NCI-H187 (cell line): ENCODE measurements at places on chromosomes 2 and 18.

GRCh38 chr2:86054535-86055082, 51.1 kb downstream of the POLR1A start:
- no peak for DNase-seq

- DNase-seq, result no peak
These were observed 150.9 kb upstream of the KCNH7 start for GRCh38 chr2:162989507-162989906.

DNA sequence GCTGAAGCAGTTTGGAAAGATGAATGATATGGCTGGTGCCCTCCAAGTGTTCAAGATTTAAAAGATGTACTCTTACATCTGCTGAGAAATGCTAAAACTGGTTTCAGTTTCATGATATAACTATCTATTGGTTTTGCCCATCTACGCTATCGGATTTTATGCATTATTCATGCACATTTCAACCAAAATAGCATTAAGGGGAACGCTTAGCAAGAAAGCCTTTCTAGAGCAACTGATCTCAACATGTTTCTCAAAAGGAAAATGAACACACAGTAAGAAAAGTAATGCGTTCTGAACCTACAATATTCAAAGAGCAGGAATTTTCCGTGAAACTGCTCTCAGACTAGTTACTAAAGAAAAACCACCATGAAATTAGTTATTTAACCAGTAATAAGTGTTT, 93.9 kb downstream of the CABYR start:
- no peak for DNase-seq

DNA sequence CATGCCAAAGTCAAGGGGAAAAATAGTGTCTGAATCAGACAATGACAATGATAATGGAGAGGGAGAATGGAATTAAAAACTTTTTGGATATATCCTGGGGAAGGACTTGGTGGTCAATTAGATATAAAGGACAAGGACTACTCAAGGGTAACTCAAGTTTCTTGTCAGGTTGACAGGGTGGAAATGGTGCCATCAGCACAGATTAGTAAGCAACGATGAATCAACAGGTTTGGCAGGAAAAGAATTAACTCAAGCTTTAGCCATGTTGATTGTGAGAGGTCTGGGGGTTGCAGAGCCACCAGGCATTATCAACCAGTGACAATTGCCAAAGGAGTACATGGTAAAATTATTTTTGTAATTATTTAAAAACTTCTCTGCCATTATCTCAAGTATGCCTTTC, 35.8 kb upstream of the SPATS2L start:
- DNase-seq, result no peak

GRCh38 chr2:192253692-192254091, 59.0 kb upstream of the TMEFF2 start:
- DNase-seq, result no peak

- DNase-seq, result no peak
These were observed 3.7 kb downstream of the ZFP36L2 start for GRCh38 chr2:43222475-43223309.

DNA sequence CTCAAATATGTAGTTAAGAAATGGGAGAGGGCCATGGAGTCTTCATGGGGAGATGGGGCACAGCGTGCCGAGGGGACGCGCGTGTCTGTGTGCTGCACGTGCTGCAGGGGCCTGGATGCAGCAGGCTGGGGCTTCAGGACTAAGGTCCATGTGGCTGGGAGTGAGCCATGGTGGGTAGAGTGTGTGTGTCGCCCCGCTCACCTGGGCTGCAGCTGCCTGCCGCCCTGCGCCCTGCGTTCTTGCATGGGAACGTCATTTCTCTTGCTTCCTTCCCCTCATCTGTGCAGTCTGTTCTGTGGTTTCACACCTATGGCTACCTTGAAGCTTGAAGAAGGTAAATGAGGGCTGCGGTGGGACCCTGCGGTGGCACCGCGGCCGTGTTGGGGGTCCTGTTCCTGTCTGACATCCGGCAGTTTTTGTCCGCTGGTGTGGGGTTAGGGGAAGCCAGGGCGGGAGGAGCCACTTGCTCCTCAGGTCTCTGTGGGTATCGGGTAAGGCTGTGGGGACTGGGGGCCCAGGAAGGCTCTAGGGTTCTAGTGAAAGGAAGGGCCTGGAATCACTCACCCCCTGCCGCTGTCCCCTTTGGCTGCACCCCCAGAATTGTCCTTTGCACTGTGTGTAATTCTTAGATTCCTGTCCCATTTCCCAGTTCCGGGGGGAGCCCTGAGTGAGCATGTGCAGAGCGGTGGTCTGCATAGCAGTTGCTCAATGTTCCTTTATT, 54.1 kb upstream of the HS6ST1 start:
- DNase-seq, result no peak

- no peak for DNase-seq
These were observed 309.5 kb downstream of the KIAA1328 start for GRCh38 chr18:37138456-37138855.

- no peak for DNase-seq
These were observed 45.8 kb upstream of the NFU1 start for GRCh38 chr2:69483024-69483423.

DNA sequence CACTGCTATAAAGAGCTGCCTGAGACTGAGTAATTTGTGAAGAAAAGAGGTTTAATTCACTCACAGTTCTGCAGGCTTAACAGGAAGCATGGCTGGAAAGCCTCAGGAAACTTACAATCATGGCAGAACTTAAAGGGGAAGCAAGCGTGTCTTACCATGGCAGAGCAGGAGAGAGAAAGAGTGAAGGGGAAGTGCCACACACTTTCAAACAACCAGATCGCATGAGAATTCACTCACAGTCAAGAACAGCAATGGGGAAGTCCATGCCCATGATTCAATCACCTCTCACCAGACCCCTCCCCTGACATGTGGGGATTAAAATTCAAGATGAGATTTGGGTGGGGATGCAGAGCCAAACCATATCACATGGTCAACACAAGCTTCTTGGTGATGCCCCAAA, 34.7 kb upstream of the CDK5R2 start:
- no peak for DNase-seq

- DNase-seq, result no peak
These were observed 327.6 kb downstream of the ZNF516 start for GRCh38 chr18:76167410-76167809.

GRCh38 chr2:213476641-213477040, 192.4 kb downstream of the SPAG16 start:
- no peak for DNase-seq

GRCh38 chr2:241315879-241316631, at the start of gene SEPTIN2:
TSS of gene SEPTIN2 (plus strand) at chr2:241315925. CDS start at chr2:241324233, 8,308 bp downstream.
- DNase-seq, result peak; percentile 48

- no peak for DNase-seq
These were observed 120.0 kb upstream of the FHL2 start for GRCh38 chr2:105518897-105519296.

DNA sequence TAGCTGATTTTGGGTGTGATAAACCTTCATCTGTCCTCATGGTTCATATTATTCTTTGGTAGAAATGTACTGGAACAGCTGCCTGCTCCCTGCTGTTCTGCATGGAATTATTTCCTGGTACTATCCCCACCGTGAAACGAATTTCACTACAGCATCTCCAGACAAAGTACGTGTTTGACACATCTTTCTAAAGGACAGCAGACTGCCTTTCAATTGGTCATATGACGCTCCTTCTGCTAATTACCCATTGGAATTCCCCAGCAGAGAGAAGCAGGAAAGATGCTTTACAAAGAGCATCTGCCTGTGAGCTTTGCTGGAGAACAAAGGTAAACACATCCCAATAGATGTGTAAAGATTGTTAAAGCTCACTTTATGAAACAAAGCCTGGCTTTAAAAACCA, 4.4 kb upstream of the RFX8 start:
- no peak for DNase-seq

DNA sequence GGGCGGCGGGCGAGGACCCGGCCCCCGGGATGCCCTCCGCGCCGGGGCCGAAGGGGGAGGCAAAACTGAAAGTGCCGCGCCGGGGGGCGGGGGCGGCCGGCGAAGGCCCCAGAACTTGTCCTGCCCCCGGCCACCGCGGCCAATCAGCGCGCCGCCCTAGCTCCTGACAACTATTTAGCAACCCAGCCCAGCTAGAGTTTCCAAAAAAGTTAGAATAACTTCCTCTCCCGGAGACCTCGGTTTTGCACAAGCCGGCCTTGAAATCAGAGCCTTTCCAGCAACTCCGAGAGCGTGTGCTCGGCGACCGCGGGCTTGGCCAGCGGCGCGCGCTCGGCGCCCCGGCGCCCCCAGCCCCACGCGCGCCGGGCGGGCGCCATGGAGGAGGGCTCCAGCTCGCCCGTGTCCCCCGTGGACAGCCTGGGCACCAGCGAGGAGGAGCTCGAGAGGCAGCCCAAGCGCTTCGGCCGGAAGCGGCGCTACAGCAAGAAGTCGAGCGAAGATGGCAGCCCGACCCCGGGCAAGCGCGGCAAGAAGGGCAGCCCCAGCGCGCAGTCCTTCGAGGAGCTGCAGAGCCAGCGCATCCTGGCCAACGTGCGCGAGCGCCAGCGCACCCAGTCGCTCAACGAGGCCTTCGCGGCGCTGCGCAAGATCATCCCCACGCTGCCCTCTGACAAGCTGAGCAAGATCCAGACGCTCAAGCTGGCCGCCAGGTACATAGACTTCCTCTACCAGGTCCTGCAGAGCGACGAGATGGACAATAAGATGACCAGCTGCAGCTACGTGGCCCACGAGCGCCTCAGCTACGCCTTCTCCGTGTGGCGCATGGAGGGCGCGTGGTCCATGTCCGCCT, at the start of gene TWIST2:
TWIST2 (plus strand) TSS at position 245 of the 850 bp plus-strand sequence; CDS start at position 376, 131 bp downstream.
- DNase-seq, result no peak

- no peak for DNase-seq
These were observed 31.0 kb downstream of the CFAP36 start for GRCh38 chr2:55550368-55551102.

DNA sequence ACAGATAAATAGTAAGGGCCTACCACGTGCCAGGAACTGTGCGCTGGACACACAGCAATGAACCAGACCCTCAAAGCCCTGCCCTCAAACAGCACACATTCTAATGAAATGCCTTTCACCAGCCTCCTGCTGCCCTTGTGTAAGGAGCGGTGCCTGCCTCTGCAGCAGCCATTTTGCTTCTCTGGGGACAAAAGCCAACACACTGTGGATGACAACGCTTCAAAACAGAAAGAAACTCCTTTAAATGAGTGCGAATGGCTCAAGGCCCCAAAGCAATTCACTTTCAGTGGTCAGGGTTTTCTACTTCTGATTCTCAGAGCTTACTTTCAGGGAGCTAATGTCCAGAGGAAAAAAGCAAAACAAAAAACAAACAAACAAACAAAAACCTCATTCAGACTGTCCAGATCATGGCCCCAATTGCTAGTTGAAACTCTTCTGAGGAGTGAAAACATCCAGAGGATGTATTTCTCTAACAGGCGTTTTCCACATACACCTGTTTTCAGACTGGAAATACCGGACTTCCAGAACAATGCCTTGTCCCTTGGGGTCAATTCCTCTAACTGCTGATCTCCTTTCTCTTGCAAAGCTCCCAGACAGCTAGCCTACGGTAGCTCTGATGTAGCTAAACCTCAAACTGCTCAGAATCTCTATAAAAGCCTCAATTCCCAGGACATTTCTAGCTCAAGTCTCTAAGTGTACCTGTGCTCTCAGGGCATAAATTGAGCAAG, 323.3 kb upstream of the ZNF521 start:
- DNase-seq, result no peak

GRCh38 chr18:12255626-12256026, 1.5 kb downstream of the CIDEA start:
- no peak for DNase-seq

GRCh38 chr2:113283704-113284284, 5.1 kb upstream of the PAX8 start:
- no peak for DNase-seq

GRCh38 chr2:99404039-99404796, 67.0 kb downstream of the EIF5B start:
- DNase-seq, result no peak

DNA sequence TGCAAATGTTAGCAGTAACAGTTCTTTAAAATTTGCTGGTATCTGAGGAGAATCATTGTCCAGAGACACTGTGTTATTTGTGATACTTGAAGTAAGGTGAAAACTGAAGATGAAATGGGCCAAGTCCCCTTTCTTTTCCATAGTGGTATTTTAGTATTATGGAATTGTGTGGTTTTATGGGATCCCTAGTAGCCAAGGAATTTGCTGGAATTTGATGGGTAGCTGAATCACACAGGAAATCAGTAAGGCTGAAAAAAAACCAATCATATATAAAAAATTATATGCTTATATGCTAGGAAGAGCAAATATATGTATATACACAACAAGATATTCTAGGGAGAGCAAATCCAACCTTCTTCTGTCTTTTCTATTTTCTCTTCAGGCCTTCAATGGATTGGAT, 54.2 kb upstream of the TACR1 start:
- no peak for DNase-seq

- DNase-seq, result no peak
These were observed 522.9 kb upstream of the FSHR start for GRCh38 chr2:49677227-49677626.

- DNase-seq, result no peak
These were observed 47.4 kb downstream of the ARHGAP15 start for GRCh38 chr2:143176606-143177005.

DNA sequence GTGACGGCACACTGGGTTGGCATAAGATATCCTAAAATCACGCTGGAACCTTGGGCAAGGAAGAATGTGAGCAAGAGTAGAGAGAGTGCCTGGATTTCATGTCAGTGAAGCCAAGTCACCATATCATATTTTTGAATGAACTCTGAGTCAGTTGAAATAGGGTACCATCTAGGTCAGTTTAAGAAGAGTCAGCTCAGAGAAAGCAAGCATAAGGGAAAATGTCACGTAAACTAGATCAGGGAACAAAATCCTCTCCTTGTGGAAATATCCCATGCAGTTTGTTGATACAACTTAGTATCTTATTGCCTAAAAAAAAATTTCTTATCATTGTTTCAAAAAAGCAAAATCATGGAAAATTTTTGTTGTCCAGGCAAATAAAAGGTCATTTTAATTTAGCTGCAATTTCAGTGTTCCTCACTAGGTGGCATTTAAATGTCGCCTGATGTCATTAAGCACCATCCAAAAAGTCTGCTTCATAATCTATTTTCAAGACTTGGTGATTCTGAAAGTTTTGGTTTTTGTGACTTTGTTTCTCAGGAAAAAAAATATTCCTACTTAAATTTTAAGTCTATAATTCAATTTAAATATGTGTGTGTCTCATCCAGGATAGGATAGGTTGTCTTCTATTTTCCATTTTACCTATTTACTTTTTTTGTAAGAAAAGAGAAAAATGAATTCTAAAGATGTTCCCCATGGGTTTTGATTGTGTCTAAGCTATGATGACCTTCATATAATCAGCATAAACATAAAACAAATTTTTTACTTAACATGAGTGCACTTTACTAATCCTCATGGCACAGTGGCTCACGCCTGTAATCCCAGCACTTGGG, 19.6 kb downstream of the RSAD2 start:
- no peak for DNase-seq

GRCh38 chr18:59621027-59621426, 76.2 kb downstream of the CCBE1 start:
- no peak for DNase-seq

- no peak for DNase-seq
These were observed 10.9 kb upstream of the FZD7 start for GRCh38 chr2:202022755-202023154.

DNA sequence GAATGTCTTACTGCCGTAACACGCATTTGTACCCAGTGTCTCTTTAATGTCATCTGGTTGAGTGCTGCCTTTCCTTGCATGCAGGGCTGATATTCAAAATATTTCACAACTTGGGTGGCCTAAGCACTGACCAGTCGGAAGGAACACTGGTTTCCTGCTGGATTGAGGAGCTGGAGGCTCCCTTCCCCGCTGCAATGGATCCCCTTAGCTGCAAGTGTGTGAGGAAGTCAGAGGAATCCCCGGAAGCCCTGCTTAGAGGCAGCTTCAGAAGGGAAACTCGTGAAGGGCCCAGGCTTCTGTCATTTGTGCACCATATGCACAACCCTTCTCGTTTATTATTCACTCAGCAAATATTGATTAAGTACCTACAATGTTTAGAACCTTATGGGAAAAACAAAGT, 33.2 kb upstream of the SP3 start:
- no peak for DNase-seq
